WERI-Rb-1 (cell line): ENCODE measurements at places on chromosomes 2 and 18.
A peak's percentile ranks its signal among the peaks of the same experiment; 100 is the strongest.

GRCh38 chr2:24176326-24176725, 1.5 kb downstream of the FAM228A start:
- peak; percentile 73 for DNase-seq

GRCh38 chr2:60320724-60321123, 232.7 kb downstream of the BCL11A start:
- peak; percentile 44 for DNase-seq

- DNase-seq = no peak
These were observed 28.8 kb upstream of the WDR75 start for GRCh38 chr2:189412330-189412953.

DNA sequence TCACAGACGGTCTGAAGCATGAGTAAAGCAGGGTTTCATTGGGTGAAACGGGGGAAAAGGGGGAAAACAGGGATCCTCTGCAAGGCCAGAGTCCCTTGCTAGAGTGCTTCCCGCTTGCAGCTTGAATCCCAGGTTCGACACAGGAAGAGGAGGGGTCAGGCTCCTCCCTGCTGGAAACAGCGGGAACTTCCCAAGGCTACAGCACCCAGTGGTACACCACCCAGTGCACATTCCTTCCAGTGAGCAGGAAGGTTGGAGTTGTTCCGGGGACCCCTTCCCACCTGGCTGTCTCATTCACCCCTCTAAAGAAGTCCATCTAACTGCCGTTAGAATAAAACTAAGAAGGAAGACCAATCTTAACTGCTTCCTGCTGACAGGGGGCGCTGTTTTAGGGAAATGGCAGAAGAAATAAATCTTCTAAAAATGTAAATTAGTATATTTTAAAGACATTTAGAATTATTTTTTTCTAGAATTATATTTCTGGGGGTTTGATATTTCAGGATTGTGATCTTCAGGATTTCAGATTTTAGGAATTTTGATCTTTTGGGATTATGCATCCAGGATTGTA, 230.9 kb downstream of the RBM43 start:
- DNase-seq = no peak

DNA sequence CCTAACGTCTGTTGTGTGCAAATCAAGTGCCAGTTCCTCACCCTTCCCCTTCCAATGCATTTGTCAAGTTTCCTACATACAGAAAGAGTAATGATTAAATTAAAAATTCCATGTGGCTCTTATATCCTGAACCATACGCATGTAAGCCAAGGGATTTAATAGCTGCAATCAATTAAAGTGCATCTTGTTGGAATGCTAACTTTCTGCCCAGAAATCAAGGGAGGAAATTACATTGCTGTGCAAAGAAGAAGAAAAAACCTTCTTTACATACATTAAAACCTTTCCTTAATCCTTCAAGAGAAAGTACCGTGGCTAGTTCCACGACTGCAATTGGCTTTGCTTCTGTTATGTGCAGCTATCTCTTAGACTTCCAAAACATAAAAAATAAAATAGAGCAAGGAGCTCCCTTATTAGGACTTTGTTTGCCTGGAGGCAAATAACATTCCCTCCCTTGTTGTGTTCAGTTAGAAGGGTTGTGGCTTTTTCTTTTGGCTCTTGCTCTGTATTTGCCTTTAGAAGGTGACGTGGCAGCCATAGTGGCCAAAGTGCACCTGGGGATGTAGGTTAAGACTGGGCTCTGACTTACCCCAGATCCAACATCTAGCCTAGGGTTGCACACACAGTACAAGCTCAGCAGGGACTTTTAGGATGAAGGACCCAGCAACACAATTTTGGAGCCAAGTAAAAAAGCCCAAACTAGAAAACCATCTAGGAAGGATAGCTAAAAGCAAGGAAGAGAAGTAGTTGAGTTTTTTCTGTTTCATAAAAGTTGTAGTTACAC, 158.3 kb downstream of the ANTXR1 start:
- no peak for DNase-seq
